Stimulated activated CD4-positive, alpha-beta T cell treated with anti-CD3 and anti-CD28 coated beads, Interleukin-1b, Interleukin-23, amount 100 ng/mL, for 48 hours (primary cell): ENCODE measurements at places on chromosomes 3 and 15.
A peak's percentile ranks its signal among the peaks of the same experiment; 100 is the strongest.

DNA sequence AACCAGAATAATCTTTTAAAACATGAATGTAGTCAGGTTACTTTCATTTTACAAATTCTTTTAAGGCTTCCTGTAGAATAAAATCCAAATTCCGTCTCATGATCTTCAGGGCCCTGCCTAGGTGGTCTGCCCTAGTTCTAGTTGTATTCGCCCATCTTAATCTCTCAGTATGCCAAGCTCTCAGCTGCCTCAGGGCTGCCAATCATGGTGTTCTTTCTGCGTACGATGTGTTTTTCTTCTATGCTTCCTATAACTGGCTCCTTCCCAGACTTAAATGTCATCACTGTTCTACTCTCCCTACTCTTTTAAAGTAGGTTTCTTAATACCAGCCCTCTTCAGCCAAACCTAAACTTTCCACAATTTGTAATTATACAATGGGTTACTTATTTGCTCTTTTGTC lies 107.4 kb downstream of the GREM1 start:
- DNase-seq: no peak

DNA sequence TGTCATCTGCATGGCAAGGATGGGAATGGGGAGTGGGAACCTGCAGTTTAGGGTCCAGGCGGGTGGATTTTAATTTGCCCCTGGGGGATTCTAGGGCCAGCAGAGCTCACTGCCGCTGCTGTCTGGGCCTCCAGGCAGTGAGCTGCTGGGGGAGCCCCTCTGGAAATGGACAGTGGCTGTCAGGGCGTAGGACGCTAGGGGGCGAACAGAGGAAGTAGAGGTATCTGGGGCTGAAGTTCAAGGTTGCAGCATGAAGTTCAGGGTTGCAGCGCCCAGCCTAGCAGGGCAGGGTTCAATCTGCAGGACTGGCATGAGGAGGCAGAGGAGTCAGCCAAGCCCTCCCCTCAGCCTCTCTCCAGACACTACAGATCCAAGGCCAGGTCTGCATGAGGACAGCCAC lies 49.5 kb downstream of the APBA2 start:
- peak; percentile 38 for DNase-seq

DNA sequence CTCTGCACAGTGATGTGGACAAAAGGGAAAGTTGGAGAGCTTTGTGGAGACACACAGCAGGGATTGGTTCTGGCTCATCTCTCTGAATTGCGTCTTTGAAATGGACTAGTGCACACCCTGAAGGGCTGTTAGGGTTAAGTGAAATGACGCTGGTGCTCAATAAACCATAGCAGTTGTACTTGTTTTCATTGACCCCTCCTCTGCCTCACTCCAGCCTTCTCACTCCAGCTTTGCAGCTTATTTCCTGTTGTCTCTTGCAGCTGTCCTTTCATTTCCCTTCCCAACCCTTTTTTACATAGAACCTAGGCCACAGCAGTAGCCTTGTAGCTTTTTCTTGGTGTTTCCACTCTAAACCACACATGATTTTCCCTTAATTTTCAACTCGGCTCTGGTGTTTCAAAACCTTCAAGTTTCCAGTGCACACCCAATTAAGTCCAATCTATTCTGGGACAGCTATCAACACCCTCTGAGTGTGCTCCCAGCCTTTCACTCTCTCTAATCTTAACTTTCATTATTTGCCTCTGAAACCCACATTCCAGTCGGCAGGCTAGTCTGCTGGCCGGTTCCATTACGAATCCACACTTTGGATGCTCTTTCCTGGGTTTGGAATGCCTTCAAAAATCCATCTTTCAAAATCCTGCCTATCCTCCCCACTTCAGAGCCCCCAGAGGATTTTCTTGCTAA lies 6.4 kb downstream of the C3orf52 start:
- DNase-seq: no peak

DNA sequence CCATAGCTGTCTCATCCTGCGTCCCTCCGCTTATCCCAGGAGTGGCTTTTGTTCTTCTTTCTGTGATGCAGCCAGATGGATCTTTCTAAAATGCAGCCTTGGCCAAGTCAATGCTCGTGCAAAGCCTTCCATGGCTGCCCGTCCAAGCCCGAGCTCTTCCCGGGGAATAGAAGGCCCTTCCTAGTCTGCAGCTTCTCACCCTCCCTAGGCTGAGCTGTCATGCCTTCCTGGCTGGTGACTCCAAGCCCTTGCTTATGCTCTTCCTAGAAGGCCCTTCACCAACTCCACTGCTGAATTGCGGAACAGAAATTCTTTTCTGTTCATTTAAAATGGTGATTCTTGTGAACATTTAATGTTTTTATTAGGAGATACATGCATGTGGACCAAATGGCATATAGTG lies 95.9 kb downstream of the SMAD6 start:
- DNase-seq: no peak

GRCh38 chr3:160661660-160662059 lies 15.3 kb upstream of the ARL14 start:
- no peak for DNase-seq

GRCh38 chr3:42159706-42160472 lies 68.7 kb downstream of the TRAK1 start:
- peak; percentile 5 for DNase-seq
